ENCODE measurements at places on chromosomes 3 and 15. TPM values are rescaled to one million over a fixed set of nuclear protein-coding genes. Genes with fewer than 3 reads are reported as not detected.

The SORD gene
- 26.3 TPM for total RNA-seq

The AADAC gene
- 0.44 TPM for total RNA-seq

The CD86 gene
- 1.2 TPM for total RNA-seq

The TTC21A gene
- 2.3 TPM for total RNA-seq

The PCSK6 gene
- 6.7 TPM for total RNA-seq

The TFG gene
- 65.9 TPM for total RNA-seq

The SLC6A11 gene
- total RNA-seq, result 7.8 TPM

The ONECUT1 gene
- total RNA-seq, result not detected

The MUC4 gene
- total RNA-seq, result 43.5 TPM

The UPK1B gene
- total RNA-seq, result 0.96 TPM

The ISLR2 gene
- total RNA-seq, result 0.16 TPM

The CDHR4 gene
- total RNA-seq, result not detected

The EIF4E3 gene
- 15.7 TPM for total RNA-seq

The SAMMSON gene
- not detected for total RNA-seq

The DCUN1D1 gene
- total RNA-seq, result 37.1 TPM

The TRH gene
- total RNA-seq, result not detected

The UACA gene
- 33.4 TPM for total RNA-seq

The MESP2 gene
- total RNA-seq, result 0.40 TPM

The RAD51 gene
- total RNA-seq, result 8.2 TPM

The GNAT1 gene
- 0.08 TPM for total RNA-seq

The SKOR1 gene
- total RNA-seq, result 0.08 TPM

The LRTM1 gene
- not detected for total RNA-seq

The CLDN16 gene
- 0.76 TPM for total RNA-seq

The CIP2A gene
- total RNA-seq, result 6.9 TPM

The LARP6 gene
- total RNA-seq, result 1.4 TPM

The JMJD7 gene
- total RNA-seq, result 35.4 TPM

The KNG1 gene
- total RNA-seq, result not detected

The OXTR gene
- total RNA-seq, result 0.16 TPM

The GCNT3 gene
- 11.4 TPM for total RNA-seq

The DPPA2 gene
- total RNA-seq, result not detected

The SH2D7 gene
- total RNA-seq, result not detected

The UBAP1L gene
- total RNA-seq, result 1.8 TPM

The IQCF5 gene
- not detected for total RNA-seq

The WNT7A gene
- 0.16 TPM for total RNA-seq

The NEK11 gene
- total RNA-seq, result 3.4 TPM

The PLA2G4E gene
- 18.1 TPM for total RNA-seq

The ACKR2 gene
- total RNA-seq, result 1.1 TPM

The GOLGA8J gene
- 0.20 TPM for total RNA-seq

The NXPE3 gene
- 1.8 TPM for total RNA-seq
